ENCODE measurements at places on chromosomes 5 and 9.

DNA sequence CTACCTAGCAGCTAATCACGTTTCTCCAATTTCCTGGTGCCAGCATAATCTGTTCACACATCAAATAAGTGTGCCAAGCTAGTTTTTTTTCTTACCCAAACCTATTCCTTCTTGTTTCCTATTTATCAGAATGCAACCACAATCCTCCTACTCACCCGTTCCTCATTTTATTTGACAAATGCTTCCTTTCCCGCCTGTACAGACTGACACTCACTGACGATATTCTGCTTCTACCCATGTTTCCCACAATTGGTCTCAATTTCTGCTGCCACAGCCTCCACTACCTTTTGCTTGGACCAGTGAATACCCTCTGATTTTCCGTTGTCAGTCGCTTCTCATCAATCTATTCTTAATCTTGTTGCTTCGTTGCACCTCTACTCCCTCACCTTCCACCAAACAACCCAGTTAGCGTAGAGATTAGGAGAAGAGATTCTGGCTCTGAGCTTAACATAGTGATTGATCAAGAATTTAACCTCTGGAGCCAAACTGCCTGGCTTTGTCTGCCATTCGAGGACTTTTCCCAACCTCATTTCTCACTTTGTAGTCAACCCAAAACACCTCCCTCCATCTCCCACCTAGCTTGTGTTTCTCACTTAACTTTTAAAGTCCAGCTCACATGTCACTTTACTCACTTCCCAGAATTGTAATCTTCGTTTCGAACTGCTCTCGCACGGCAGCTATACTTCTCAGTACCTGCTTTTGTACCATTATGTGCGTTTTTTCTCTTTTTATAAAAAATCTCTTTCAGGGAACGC lies 729 bp upstream of the TMEM38B start:
- DNase-seq = no peak

- DNase-seq = no peak
Measured at GRCh38 chr9:37038302-37038942, 4.4 kb upstream of the PAX5 start.

DNA sequence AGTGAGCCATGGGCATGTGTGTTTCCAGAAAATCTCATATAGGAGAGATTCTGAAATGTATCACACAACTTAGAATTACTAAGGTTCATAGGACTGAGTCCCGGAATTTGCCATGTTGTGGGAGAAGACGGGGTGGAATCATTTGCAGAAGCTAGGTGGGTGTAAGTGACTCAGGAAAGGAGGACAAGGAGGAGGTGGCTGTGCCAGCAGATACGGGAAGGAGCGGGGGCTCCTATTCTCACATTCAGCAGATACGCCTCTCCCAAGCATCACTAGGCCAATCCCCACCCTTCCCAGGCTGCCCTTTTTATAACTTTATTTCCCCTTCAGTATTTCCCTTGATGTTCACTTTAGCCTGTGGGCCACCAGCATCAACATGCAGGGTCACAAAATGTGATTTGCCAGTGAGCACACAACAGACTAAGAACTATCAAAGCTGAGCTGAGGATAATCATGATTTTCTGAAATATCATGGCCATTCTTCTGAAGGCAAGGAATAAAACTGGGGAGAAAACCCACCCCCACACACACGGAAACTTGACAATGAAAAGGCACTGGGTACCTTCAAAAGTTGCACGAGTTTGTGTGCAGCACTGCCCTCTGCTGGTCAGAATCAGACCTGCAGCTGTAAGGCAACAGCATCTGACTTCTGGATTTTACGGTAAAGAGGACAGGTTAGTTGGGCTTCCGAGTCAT lies 133.2 kb downstream of the MTX3 start:
- DNase-seq = peak; percentile 15

- no peak for DNase-seq
Measured at GRCh38 chr9:106878081-106878837, 15.3 kb downstream of the ZNF462 start.

GRCh38 chr5:34675857-34676256 lies 19.7 kb downstream of the RAI14 start:
- no peak for DNase-seq

DNA sequence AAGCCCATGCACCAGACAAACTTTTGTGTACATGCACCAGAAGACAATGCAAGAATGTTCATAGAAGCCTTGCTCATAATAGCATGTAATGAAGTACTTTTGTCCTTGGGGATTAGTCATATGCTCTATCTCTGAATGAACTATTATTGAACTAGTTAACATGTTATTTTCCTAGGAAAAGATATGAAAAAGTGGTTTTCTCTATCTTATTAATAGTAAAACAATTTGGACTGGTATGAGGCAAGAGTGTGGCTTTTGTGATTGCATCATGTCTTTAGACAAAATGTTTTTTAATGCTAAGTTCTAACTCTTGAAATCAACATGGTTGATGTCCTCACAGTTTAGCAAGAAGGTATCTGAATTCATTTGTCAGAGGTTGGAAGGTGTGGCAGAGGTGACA lies 55.7 kb upstream of the SPDL1 start:
- DNase-seq = no peak

- peak; percentile 63 for DNase-seq
Measured at GRCh38 chr9:131277287-131277909, 1.1 kb upstream of the FAM78A start.

DNA sequence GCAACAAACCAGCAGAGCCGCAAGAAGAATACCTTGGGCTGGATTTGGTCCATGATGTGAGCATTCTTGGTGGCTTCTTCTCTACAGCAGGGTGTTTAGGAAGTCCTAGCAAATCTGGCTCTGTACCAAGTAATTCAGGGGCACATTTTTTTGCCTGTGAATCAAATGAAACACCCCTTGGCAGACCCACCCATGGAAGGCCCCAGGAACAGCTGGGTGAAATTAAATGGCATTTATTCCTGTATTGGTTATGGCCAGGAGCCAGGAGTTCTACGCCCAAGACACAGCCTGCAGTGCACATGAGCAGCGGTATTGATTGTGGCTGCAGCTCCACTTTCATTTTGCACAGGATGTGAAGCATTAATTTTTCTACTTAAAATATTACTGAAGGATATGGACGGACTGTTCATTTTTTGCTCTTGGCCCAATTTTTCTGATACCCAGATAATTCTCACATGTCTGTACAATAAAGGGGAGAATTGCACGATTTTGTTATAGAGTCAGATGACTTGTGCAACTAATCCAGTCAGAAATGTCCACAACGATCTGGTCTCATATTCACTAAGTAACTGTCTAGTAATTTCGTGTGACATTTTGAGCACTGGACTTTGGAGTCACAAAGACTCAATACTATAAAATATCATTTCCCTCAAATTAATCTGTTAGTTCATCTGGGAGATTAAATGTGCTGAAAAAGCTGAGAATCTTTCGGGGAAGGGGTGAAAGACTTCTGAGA lies 120.7 kb upstream of the APC start:
- DNase-seq = no peak

GRCh38 chr9:122229485-122229837 lies 704 bp upstream of the LHX6 start:
- no peak for DNase-seq

GRCh38 chr5:132180134-132180745 lies 47.4 kb downstream of the P4HA2 start:
- peak; percentile 50 for DNase-seq
